ENCODE measurements at places on chromosomes 7 and 10.

- DNase-seq, result no peak
These were observed 5.9 kb upstream of the LGI1 start for GRCh38 chr10:93751832-93752231.

GRCh38 chr10:80171248-80171660, 34.1 kb downstream of the ANXA11 start:
- no peak for DNase-seq

DNA sequence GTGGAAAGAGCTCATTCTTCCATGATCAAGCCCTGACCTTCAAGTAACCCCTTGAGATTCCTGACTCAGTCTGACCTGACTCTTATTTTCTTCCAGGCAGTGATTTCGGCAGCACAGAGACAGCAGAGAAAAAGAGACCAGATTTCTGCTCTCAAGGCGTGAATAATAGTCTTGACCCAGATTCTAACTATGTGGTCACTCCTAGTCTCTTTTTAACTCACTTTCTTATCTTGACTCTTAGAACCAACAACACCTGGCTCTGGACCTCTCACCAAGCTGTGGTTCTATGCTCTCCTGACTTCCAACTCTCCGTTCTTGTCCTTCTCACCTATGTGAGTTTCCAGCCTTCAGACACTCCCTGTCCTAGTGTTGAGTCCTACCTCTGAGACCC, 36.9 kb upstream of the KDM7A start:
- DNase-seq, result no peak

- no peak for DNase-seq
These were observed 451.5 kb downstream of the SORCS1 start for GRCh38 chr10:106712988-106713387.

DNA sequence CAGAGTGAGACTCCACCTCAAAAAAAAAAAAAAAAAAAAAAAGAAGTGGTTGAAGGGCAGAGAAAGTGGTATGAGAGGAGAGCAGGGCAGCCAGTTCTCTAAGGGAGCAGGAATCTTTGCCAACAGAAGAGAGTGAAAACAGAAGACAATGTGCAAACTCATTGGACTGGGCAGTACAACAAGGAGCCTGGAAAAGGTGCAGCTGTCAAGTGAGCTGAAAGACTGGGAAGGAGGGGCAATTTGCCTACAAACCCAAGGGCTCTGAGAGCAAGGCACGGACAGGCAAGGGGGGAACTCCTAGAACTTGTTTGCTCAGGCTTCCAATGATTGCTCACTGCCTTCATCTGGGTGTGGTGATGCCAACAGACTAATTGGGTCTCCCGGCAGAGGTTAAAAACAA, 9.5 kb downstream of the ACTR1A start:
- DNase-seq, result no peak

GRCh38 chr7:98077762-98078161, 28.9 kb upstream of the LMTK2 start:
- no peak for DNase-seq

DNA sequence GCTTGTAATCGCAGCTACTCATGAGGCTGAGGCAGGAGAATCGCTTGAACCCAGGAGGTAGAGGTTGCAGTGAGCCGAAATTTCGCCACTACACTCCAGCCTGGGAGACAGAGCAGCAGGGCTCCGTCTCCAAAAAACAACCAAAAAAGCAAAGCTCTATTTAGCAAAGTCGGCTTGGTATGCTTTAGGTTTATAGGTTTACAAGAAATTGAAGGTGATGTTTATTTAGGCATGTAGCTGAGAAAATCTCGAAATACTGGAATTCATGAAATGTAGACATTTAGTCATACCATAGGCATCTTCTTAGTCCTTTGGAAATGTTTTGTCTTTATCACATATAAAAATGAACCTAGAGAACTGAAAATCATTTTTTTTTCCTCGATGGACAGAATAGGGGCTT, 453.8 kb upstream of the ANKRD30A start:
- no peak for DNase-seq

DNA sequence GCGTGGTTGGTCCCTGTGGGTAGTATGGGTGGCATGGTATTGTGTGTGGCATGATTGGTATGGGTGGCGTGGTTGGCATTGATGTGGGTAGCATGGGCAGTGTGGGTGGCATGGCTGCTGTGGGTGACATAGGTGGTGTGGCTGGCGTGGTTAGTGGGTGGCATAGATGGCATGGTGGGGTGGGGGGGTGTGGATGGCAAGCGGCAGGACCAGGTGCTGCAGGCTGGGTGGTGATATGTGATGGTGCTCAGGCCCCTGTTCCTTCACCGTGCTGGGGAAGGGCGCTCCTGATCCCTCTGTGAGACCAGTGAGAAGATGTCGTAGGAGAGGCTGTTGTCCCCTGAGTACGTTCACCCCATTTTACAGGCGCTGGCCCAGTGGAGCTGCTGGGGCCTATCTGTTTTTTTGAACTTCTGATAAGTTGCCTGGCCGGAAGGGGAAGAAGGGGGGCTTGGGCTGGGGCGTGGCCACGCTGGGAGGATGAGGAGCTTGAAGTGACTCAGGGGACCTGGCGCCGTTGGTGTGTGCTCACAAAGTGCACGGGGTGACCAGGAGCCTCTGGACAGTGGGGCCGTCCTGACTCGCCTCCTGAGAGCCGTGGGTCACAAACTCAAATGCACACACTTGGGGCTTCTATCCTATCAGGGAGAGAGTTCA, 17.5 kb downstream of the INPP5A start:
- DNase-seq, result peak; percentile 42

DNA sequence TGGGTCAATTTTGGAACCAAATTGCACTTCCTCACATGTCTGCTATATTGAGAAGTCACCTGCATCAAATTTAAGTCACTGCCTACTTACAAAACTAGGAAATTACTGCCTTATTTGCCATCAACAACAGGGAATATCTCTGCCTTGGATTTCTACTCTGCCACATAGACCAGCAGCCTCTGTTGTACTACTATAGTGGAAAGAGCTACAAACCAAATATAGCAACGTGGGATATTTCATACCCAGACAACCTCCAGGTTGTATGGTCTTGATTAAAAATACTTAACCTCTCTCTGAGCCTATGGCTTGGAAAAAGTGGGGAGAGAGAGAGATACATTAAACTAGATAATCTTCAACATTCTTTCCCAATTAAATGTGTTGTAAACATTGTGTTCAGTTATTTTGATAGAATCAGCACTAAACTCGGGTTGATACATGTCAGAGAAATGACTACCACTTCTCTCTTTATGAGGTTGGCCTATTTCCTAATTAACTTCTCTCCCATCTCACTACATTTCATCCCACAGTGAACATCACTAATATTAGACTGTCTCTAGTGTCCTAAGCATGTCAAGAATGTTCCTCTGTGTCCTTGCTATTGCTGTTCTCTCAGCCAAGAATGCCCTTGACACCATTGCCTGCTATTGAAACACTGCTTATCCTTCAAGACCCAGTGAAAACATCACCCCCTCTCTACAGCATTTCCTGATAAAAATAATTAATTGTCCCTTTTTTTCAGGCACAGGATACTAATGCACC, 421.2 kb downstream of the IPMK start:
- no peak for DNase-seq

GRCh38 chr7:78479348-78479747, 680.8 kb downstream of the PHTF2 start:
- DNase-seq, result no peak

DNA sequence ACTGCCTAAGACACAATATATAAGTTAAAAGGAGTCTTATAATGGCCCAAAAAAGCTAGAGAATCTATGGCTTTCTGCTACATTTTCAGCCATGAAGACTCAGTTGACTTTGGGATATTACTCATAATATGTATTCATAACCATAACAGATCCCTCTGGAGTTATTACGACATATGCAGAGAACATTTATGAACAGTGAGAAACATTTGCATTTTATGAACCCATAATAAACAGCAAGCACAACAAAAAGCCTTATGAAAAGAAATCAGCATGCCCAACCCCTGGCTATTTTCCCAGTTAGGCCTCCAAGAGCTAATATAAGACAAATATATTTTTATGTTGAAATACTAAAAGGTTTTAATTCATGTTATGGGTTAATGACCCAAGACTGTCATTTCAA, 52.4 kb downstream of the ARMH3 start:
- DNase-seq, result no peak

- no peak for DNase-seq
These were observed 418.2 kb upstream of the AKR1E2 start for GRCh38 chr10:4407783-4408182.

- DNase-seq, result no peak
These were observed 612.1 kb upstream of the MGMT start for GRCh38 chr10:128854963-128855362.

DNA sequence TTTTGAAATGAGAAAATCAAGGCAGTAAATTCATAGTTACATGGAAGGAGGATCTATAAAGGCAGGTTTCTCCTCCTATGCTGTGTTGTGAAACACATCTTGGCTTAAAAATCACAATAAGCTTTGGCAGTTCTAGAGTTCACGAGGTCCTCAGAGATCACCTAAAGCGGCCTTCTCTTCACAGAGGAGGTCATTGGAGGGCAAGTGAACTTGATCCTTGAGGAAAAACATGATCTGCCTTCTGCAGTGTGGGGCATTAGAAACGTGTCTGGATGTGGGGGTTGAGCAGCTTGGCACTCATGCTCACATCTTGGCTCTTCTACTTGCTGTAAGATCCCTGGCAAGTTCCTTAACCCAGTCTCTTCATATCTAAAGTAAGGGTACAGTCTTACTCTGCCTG, 96.1 kb upstream of the BMPER start:
- no peak for DNase-seq

DNA sequence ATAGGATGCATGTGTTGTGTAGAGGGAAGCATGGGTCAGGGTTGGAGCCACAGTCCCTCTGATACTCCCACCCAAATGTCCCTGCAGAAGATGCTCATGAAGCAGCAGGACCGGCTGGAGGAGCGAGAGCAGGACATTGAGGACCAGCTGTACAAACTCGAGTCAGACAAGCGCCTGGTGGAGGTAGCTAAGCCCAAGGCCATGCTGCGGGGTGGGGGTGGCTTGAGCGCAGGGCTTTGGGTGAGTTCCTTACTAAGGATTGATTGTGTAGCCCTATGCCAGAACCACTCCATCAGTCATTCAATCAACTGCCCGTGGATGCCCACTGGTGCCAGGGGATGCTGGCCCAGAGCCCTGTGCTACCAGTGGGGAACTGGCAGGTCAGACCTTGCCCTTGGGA, 10.3 kb downstream of the TRIM8 start:
- DNase-seq, result no peak
